PC-3 (cell line): ENCODE measurements at places on chromosomes 2 and 18. TPM values are rescaled to one million over a fixed set of nuclear protein-coding genes. Genes with fewer than 3 reads are reported as not detected.

DNA sequence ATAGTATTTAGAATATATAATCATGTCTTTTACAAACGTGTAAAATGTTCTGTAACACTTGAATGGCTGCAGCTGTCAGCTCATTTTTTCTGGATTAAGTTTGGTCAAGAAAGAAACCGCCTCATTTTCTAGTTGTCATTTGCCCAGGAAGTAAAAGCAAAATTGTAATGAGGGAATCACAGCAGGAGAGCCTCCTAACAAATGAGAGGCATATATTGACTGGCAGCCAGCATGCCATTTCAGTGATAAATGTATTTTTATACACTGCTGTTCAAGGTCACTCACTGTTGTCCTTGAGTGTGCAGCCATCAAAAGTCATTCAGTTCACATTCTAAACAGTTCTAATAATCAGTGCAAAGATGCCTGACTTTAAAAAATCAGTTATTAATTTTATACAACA, 144.3 kb upstream of the BOD1L2 start:
- no peak for DNase-seq

The EDAR gene
- total RNA-seq, result 0.04 TPM in 1 of 2 replicates, not detected in the other

DNA sequence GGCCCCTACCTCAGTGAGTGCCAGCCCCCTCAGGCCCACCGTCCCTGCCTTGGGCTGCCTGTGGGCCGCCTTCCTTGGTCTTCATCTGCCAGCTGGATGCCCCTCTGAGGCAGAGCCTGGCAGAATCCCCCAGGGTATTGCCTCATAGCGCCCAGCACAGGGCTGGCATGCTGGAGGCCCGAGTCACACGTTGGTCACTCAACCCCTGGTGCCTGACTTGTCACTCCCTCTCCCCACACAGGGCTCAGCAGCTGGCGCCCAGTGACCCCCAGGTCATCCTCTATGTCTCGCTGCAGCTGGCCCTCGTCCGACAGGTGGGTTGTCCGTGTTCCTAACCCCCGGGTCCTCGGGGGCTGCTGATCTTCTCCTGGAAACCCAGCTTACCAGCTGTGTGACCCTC, 108.4 kb upstream of the MCFD2 start:
- DNase-seq, result no peak

DNA sequence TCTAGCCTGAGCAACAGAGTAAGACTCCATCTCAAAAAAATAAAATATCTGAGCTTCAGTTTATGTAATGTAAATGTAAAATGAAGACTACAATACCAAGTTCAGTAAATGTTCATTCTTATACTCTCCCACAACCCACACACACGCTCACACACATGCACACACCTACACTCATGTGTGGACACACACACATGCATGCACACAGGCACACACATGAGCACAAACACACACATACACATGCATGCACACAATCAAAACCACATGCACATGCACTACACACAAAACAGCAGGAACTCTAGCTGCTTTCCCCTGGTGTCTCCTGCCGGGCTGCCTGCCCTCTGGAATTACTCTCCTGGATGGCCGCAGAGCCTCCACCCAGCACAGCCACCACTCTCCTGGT, 90.6 kb downstream of the GFPT1 start:
- no peak for DNase-seq

DNA sequence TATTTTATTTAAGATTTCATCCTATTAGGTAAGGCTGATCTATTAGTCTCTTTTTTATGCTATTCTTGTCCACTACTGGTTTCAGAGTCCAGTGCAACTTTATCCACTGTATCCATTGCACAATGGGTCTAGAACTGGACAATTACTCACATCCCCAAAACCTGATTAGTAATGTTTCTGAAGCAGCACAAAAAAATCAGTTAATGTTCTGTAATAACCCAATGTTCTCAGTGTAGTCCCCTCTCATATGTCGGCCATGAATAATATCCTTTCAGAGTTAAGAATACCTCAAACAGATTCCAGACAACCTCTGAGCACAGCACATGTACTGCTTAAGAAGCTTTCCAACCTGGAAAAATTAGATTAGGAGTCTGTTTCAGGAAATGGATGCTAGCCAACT, 29.7 kb downstream of the MGAT4A start:
- peak; percentile 30 for DNase-seq

The C1QL2 gene
- not detected in 2 replicates for total RNA-seq

The FN1 gene
- total RNA-seq, result 220 and 248 TPM in 2 replicates

- DNase-seq, result no peak
These were observed 187.2 kb downstream of the BCL11A start for GRCh38 chr2:60366135-60366712.

The LINC00305 gene
- total RNA-seq, result not detected in 2 replicates

DNA sequence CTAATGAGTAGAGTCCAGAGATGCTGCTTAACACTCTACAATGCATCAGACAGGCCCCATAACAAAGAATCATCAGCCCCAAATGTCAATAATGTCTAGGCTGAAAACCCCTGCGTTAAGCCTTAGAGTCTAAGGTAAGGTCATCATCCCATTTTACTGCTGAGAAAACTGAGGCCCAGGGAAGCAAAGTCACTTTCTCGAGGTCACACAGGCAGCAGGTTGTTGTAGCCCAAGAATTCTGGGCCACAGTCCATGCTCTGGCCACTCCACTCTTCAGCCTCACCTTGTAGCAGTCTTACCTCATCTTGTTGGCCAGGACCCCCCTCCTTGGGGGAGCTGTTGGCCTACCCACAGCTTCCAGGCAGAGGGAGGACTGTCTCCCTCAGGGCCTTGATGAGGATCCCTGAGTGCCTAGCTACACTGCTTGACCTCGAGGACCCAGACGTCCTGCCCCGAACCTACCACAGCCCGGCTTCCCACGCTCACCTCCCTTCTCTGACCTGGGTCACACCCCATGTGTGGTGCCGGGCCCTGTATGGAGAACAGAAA, 54.4 kb downstream of the SMAD7 start:
- no peak for DNase-seq

DNA sequence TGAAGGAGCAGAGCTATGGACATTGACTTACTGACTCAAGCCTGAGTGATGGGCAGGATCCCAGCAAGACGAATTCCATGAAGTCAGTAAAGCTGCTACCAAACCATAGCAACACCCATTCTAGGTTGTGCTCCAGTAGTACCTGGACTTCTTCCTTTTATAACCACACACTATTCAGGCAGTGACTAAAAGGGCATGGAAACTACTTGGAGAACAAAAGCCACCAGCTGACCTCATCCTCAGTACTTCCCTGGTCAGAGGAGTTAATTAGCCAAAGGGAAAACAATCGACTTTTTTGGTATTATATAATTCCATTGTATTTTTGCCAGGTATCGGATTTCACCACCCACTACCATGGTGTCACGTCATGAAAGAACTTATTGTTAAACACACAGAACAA, 237.1 kb downstream of the TTC32 start:
- DNase-seq, result peak; percentile 31

The SKOR2 gene
- total RNA-seq, result not detected in 2 replicates

DNA sequence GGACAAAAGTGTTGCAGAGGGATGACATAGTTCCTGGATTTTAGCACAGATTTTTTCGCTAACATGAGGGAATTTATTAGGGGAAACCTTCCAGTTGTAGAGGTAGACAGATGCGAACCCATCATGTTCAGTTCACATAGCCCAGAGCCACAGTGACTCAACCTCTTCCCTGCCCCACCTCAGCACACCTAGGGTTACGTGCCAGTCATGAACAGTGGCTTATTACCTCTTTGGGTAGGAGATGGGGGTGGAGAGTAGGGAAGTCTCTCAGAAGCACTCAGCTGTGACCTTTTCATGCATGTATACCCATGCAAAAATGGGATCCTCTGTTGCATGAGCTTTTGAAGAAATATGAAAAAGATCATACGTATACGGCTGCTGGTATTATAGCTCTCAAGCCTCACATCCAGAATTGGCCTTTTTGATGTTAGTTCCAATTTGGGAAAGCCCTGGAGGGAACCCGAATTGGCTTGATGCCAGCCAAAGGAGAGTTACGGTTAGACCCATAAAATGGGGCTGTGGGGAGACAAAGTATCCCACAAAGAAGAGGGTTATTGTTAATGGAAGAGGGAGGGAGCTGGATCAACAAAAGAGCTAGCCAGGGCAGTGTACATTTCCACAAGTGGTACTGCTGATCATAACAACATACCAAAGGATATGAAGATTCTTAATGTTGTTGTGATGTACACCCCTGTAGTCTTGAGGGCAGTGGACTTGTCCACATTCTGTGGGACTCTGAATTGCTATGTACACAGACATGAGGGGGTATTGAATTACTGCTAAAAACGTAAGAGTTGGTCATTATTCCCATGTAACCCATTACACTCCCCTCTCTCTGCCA, 4.9 kb downstream of the TANC1 start:
- DNase-seq, result peak; percentile 83

The ABCG5 gene
- total RNA-seq, result not detected in 2 replicates

- peak; percentile 96 for DNase-seq
These were observed 936.2 kb downstream of the DSC3 start for GRCh38 chr18:30106356-30106755.

DNA sequence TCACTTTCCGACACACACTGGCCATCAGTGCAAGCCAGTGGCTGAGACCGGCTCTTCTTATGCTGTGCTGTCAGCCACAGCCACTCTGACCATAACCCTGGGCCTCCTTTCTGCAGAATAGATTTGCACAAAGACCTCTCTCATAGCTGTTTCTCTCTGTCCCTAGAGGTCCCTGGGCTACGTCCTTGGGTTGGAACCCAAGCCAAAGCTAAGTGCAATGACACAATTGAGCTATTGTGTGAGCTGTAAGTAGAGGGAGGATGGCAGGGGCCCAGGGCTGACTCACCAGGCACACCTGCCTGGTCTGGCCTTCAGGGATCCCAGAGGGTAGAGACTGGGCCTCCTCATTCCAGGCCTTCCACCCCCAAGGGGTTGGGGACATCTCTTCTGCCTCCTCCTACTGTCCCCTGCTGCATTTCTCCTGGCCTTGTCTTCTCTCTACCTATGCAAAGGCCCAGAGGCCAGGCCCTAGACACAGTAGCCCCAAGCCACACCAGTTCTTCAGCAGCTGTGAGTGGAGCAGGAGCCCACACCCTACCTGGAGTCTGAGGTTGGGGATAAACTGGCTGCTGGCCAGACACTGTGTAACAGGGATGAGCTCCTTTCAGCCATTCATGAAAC, 174.6 kb downstream of the NCK2 start:
- peak; percentile 86 for DNase-seq

GRCh38 chr18:36017232-36017631, 44.8 kb downstream of the RMP24 start:
- no peak for DNase-seq

The NT5C1B gene
- not detected in 2 replicates for total RNA-seq

DNA sequence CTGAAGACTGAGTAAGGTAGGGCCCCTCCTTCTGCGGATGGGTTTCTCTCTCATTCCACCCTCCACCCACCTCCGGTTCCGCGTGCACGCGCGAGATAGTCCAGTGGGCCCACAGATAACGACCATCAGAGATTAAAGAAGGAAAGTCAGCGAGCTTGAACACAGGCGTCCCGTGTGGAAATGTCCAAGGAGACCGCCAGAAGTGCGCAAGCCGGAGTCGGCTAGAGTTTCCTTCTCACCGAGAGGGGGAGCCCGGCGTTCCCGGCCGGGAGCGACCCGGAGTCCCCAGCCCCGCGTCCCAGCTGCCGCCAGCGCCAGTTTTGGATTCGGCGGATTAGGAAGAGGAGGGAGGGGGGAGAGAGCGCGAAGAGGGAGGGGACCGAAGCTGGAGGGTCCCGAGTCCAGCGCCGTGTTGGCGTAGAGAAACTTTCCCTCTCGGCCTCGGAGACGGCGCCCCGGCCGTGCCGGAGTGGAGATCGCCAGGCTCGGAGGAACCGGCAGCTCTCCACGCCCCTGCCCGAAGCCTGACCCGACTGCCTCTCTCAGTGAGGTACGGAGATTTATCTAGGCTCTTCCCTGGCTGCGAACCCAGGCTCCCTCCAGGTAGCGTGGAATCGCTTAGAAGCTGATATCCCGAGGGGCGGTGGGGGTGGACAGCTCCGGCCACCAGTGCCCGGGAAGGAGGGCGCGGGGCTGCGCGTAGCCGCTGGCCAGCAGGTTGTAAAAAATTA, at the start of gene GULP1:
TSS of gene GULP1 (plus strand) at position 258 of the 731 bp plus-strand sequence. CDS start 185,829 bp downstream, outside the sequence.
- DNase-seq, result peak; percentile 75

The MYCN gene
- not detected in 2 replicates for total RNA-seq

- DNase-seq, result no peak
These were observed 79.4 kb upstream of the AGAP1 start for GRCh38 chr2:235414422-235414821.

GRCh38 chr2:106531676-106532214, 44.6 kb downstream of the CD8B2 start:
- no peak for DNase-seq

DNA sequence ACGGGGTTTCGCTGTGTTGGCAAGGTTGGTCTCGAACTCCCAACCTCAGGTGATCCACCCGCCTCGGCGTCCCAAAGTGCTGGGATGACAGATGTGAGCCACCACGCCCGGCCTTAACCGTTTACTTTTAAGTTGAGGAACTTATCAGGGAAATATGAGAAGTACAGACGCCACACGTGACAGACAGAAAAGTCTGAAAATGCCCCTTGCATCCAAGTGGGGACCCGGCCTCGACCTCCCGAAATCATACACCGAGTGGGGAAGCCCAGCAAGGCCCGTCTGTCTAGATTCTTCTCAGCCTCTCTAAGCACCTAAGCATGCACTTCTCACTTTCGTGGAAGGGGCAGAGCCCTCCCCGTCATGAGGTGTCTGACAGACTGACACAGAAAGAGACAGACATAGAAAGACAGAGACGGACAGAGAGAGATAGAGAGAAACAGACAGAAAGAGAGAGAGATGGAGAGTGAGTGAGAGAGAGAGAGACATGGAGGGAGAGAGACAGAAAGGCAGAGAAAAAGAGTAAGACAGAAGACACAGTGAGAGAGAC, 107.3 kb upstream of the ANKRD30BL start:
- DNase-seq, result no peak

The GCG gene
- not detected in 2 replicates for total RNA-seq

- peak; percentile 35 for DNase-seq
These were observed 537.5 kb downstream of the MBD2 start for GRCh38 chr18:53686965-53687364.

GRCh38 chr2:149677416-149677815, 89.8 kb upstream of the MMADHC start:
- no peak for DNase-seq

The FRZB gene
- total RNA-seq, result 0.11 and 0.46 TPM in 2 replicates

DNA sequence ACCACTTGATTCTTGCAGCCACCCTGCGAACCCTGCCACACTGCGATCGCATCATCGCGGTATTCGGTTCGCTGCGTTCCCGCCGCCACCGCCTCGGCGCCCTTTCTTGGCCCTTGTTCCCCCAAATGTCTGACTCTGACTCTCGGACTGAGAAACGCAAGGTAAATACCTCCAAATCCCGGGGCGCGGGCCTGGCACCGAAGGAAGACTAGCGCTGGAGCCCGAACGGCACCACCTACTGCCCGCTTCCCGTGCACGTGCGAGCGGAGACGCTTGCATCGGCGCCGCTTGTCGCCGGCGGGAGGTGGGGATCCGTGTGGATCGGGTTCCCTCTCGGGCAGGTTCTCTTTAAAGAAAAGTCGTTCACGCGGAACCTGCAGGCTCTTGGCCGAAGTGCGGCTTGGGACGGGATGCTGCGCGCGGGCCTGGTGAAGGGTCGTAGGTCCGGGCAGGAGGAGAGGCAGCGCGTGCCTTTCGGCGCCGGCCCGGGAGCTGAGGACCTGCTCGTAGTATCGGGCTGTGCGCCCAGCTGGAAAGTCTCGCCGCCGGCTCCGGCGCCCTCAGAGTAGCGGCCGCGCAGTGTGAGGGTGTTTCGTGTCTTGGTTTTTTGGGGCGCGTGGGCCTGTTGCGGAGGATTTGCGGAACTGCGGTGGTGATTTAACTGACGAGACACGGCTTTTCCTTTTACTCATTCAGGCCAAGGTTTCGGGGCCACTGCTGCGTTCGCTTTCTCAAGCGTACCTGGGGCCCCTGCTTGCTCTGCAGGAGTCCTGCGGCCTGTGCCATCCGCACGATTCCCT, 514 bp downstream of the BCL2L11 start:
- DNase-seq, result peak; percentile 38

GRCh38 chr18:11407940-11408339, 201.5 kb upstream of the SLC35G4 start:
- DNase-seq, result no peak
